ENCODE measurements at places on chromosomes 6 and 20.

- DNase-seq = peak; percentile 92
These were observed 38.4 kb upstream of the ARHGAP18 start for GRCh38 chr6:129748212-129748900.

DNA sequence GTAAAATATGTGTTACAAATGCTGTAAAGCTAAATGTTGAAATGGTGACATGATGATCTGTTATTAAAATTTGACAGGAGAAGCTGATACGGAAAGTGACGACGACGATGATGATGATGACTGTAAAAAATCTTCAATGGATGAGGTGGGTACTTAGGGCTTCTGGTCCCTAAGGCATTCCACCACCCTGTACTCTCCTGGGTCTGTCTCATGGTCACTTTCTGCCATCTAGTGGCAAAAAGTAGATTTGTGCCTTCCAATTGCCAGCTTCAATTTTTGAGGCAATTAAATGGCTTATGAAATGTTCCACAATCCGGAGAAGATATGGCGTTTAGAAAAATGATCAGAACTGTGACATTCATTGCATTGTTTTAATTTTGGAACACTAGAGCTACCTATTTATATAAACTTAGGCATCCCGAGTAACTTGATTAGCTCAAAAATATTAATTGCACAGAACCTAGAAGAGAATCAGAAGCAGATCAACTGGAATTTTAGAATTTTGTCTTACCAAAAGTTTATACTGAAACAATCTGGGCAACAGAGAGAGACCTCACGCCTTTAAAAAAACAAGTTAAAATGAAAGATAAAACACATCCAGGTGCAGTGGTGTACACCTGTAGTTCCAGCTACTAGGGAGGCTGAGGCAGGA, 346.5 kb upstream of the PLCB4 start:
- no peak for DNase-seq

GRCh38 chr20:47249913-47250312, 106.6 kb downstream of the ZMYND8 start:
- DNase-seq = no peak

- no peak for DNase-seq
These were observed 110.0 kb upstream of the RIN2 start for GRCh38 chr20:19648024-19648423.

- DNase-seq = no peak
These were observed 986.2 kb upstream of the CITED2 start for GRCh38 chr6:140360651-140361050.

DNA sequence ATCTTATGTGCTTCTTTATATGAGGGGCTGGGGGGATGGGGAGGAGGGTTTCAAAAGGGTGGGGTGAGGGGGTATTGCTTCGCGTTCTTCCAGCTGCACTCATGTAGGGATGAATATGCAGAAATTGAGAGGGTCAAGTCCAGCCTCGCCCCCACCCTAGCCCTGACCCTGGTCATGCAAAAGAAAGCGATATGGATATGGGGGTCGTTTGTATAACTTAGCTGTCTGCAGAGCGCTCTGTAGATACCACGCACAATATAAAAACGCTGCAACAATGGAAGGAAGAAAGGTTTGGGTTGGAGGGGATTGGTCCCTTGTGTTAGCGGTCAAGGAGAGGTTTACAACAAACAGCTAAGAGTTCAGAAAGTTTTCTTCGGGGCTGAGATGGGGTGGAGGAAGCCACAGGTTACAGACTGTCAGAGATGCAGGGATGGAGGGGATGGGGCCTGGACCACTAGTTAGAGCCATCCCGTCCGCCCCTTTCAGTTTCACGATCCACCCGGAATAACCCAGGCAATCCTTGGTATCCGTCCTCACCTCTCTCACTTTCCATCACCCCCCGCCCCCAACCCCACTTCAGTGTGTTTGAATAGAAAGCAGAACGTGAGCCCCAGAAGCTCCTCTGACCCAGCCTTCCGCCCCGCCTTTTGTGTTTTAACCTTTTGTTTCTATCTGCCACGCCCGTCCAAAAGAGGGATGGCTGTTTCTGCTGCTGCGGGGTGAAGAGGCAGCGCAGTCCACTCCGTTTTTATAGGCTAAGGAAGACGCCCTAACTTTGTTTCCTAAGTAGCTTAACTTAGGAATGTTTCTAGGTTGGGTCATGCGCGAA, 73.5 kb downstream of the SOX4 start:
- DNase-seq = no peak

DNA sequence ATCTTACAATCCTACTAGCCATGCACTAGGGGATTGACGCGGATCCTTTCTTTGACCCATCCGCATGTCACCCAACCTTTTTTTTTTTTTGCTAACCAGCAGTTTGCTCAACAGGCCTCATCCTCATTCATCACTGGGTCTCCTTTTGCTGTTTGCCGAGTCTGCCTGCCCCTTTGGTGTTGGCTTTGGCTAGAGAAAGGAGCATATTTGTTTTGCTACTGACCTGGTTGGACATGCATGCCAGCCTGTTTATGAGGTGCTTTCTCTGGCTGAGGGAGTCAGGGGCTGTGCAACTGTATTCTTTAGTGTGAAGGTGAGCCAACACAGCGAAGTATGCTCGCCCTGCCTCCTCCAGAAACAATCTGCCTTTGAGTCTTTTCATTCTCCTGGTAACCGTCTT, 40.2 kb downstream of the E2F3 start:
- no peak for DNase-seq

- DNase-seq = no peak
These were observed 72.6 kb upstream of the SLC4A11 start for GRCh38 chr20:3311623-3312022.

DNA sequence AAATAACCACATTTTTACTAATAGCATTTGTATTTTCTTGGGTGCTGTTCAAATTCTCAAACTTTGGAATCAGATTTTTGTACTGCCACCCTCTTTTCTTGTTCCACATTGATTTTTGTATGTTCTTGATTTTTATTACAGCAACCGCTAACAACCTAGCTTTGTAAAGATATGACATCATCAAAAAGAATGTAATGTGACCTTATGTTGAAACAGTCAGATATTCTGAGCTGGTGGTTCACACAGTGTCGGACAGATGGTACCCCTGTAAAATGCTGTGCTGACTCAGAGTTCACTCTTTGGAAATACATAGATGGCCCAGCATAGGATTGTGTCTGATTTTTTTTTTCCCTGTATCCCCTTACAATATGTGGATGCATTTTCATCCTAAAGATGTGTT, 118.9 kb downstream of the QKI start:
- DNase-seq = no peak

- no peak for DNase-seq
These were observed 75.2 kb downstream of the GJA1 start for GRCh38 chr6:121510568-121511177.
